ENCODE measurements at places on chromosomes 5 and 9.

- no peak for DNase-seq
Observed at GRCh38 chr5:180052211-180052818, 19.2 kb downstream of the RNF130 start.

DNA sequence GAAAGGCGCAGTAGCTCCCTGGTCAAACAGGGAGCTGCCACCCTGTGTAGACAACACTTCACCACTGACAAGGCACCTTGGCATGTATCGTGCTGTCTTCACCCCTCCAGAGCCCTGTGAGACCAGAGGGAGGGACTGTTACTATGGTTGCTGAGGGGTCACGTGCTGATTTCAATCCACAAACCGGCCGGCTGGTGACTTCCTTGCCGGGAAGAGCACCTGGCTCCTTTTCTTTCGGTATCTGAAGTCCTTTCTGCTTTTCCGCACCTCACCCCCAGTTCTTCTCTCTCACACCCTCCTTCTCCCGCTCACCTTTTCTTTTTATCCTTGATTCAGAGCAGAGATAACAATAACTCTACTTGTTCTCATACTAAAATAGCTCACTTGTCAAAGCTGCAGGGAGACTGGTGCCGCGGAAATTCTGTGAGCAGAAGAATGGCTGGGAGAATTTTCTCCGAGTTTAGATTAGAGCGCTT lies 327.2 kb downstream of the ZSWIM6 start:
- no peak for DNase-seq

- no peak for DNase-seq
Observed at GRCh38 chr5:107990881-107991810, 320.4 kb upstream of the EFNA5 start.

DNA sequence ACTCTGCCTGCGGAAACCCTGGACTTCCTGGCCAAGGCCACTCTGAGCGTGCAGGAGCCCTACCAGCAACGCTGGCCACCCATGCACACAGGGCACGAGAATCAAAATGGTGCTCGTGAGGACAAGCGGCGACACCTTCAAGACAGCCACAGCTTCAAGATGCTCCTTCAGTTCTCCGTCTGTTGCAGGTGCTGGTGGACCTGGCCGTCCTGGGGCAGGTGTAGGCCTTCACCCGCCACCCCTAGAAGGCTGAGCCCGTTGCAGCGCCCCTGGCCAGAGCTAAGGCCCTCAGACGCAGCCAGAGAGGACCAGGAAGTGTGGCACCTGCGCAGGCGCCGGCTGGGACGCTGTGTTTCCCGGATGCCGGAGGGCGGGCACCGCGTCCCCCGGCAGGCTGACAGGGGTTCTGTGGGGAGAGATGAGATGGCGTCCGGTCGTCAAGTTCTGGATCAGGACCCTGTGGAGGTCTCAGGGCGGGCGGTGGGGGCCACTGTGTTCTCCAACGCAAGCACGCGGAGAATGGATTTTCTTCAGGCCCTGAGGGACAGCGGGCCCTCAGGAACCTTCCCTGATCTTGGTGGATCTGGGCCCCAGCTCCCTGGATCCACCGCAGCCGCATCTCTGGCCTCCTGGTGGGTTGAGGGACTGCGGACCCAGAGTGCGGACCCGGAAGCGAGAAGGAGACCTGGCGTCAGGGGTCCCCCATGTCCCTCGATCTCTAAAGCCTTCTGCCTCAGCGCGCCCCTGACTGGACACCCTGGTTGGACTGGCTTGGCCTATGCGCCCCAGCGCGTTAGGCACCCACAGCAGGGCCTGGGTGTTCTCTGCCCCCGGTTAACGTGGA lies 1770.8 kb upstream of the CDH9 start:
- no peak for DNase-seq

- no peak for DNase-seq
Observed at GRCh38 chr5:134948911-134949310, 18.8 kb upstream of the CATSPER3 start.

DNA sequence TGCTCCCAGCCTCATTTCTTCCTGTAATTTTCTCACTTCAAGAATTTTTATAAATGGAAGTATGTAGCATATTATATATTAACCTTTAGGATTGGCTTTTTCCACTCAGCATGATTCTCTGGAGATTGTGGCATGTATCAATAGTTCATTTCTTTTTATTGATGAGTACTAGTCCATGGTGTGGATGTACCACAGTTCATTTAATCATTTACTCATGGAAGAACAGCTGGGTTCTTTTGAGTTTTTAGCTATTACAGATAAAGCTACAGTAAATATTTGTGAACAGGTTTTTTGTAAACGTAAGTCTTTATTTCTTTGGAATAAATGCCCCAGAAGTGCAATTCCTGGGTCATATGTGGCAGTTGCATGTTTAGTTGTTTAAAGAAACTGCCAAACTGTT lies 76.1 kb downstream of the UHRF2 start:
- DNase-seq = no peak

- DNase-seq = no peak
Observed at GRCh38 chr5:88892669-88893068, 9.7 kb upstream of the MEF2C start.

GRCh38 chr9:137319011-137319738 lies 17.1 kb upstream of the NRARP start:
- DNase-seq = peak; percentile 27

- DNase-seq = no peak
Observed at GRCh38 chr5:9108162-9108561, 437.7 kb downstream of the SEMA5A start.

DNA sequence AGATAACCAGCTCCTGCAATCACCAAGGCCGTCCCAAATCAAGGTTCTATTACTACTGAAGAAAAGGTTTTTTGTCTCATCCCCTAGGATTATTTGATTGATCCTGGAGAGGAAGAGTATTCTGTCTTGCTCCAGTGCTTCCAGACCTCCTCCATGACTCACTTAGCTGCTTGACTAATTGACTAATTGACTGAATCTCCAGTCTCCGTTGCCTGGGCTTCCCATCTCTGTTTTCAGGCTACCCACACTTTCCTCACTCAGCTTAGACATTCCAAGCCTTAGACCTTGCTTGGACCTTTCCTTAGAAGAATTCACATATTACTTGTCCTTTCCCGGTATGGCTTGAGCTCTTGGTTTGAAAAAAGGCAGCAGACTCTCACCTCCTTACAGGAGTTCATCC lies 60.6 kb downstream of the FRMD3 start:
- no peak for DNase-seq

GRCh38 chr5:5330728-5331452 lies 91.6 kb upstream of the ICE1 start:
- no peak for DNase-seq

DNA sequence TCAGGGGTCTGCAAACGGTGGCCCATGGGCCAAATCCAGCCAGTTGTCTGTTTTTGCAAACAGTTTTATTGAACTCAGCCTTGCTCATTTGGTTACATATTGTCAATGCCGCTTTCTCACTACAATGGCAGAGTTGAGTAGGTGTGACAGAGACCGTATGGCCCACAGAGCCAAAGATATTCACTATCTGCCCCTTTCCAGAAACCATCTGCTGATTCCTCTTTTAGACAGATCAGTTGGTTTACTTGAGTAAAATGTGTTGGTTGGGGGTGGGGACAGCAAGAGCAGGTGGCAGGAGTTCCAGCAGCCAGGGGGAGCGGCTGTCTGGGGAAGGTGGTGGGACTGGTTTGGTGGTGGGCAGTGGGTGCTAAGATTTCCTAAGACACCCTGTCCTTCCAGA lies 54.8 kb downstream of the COL27A1 start:
- DNase-seq = no peak

- no peak for DNase-seq
Observed at GRCh38 chr5:97480313-97480712, 297.3 kb upstream of the RIOK2 start.

DNA sequence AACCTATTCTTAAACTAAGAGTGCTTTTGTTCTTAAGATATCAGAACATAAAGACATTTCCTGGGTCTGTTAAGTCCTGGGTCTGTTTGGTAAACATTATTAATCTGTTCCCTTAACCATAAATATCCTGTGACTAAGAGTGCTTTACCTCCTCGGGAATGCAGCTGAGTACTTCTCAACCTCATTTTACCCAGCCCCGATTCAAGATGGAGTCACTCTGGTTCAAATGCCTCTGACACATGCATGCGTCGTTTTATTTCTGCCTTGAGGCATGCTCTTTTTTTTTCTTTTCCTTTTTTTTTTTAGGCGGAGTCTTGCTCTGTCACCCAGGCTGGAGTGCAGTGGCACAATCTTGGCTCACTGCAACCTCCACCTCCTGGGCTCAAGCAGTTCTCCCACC lies 39.8 kb upstream of the FBXL17 start:
- DNase-seq = no peak

DNA sequence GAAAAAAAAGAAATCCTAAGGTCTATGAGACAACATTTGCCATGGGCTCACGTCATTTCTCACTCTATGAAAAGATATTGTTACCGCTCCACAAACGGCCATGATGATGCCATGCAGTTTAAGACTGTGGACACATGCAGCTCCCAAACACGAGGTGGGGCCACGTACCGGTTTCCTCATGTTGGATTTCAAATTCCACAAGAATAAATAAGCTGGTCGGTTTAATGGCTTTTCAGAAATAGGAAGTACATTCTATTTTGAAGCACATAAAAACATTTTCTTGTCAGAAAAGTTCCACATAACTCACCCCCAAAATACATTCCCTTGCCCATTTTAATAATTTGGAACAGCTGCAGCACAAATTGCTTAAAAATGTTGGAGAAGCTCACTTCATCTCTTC lies 130.6 kb downstream of the MYO10 start:
- DNase-seq = no peak

DNA sequence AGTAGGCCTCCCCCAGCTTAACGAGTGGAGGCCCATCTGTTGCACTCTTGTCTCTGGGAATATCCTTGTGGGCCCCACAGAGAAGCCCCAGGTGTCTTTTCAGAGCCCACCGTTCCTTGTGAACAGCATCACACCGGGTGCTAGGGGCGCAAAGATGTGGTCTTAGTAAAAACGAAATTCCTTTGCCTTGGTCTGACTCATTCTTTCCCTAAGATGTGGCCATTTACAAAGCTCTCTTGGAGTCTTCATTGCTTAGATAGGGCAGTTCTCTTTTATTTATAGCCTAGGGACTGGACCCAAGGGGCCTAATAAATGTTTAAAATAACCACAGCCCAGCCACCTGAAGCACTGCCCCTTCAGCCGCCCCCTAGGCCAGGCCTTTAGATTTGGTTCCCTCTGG lies 52.8 kb upstream of the RPL26L1 start:
- DNase-seq = no peak

DNA sequence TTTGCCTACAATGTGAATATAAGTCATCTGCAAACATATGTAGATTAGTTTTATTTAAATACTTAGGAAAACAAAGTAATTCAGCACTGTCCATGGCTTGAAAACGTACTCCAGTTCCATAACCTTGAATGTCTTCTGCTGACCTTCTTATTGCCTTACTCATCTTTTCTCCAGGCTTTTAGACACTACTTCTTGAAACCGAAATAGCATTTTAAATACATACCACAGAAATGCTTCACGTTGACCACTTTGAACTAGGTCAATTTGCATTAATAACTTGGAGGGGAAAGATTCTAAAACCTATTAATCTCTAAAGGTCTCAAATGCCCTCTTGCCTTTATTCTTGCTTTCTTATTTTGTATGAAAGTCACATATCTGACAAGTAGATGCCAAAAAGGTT lies 995.4 kb upstream of the ACO1 start:
- DNase-seq = no peak

- no peak for DNase-seq
Observed at GRCh38 chr5:7616897-7617296, 221.0 kb downstream of the ADCY2 start.

DNA sequence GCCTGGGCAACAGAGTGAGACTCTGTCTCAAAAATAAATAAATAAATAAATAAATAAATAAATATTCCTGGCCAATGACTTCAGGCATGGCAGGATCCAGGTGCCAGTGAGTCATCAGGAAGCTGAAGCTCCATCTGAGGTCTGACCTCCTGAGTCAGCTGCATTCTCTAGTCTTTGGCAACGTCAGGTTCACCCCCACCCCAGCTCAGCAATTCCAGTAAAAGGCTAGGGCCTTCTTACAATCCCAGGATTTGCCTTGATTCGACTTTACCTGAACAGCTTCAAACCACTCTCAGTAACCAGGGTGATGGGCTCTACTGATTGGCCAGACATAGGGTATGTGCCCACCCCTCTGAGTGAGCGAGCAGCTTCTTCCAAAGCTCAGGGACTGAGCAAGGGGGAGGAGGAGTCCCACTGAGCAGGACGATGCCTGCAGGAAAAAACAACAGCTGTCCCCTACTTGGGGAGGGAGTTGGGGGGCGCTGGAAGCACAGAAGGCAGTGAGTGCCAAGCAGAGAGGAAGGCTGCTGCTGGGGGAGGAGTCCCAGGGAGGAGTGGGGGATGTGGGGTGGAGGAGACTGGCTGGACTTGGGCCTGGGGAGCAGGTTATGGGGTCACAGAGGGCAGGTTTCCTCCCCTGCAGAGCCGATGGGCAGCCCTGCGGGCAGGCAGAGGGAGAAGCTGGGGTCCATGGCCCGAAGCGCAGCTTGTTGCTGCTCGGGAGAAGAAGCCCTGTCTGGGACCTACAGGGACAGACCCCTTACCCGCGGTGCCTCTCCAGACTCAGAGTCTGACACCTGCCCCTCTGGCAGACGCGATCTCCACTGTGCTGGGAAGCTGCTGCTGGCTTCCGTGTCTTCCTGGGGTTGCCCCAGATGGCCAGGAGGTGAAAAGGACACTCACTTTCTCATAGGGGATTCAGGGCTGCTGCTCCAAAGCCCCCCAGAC lies 25.9 kb upstream of the UNC5A start:
- DNase-seq = no peak

GRCh38 chr9:17783227-17783626 lies 204.4 kb downstream of the SH3GL2 start:
- DNase-seq = no peak

DNA sequence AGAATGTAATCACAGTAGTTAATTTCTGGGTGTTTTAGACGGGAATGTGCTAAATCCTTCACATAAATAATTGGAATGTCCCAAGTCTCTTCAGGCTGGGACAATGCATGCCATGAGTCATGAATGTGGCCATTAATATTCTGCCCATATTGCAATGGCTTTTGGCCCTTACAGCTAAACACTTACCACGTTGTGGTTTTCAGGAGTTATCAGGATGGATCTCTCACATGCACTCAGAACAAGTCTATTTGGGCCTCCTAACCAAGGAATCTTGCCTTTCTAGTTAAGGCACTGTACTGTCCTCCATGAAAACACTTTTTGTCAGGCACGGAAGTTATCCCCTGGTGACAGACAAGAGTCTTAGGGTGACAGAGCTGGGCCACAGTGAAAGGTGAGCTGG lies 32.7 kb downstream of the PKD2L2 start:
- no peak for DNase-seq

GRCh38 chr9:110083866-110084265 lies 124.1 kb downstream of the C9orf152 start:
- DNase-seq = no peak

GRCh38 chr5:166786889-166787288 lies 1504.6 kb upstream of the WWC1 start:
- DNase-seq = no peak

- no peak for DNase-seq
Observed at GRCh38 chr5:2482778-2483177, 268.7 kb downstream of the IRX2 start.

GRCh38 chr5:142364251-142365145 lies 39.7 kb upstream of the SPRY4 start:
- DNase-seq = peak; percentile 63

- no peak for DNase-seq
Observed at GRCh38 chr9:126217250-126217653, 109.4 kb upstream of the MVB12B start.

- DNase-seq = no peak
Observed at GRCh38 chr5:98414938-98415337, 358.5 kb upstream of the RGMB start.

GRCh38 chr9:2367970-2368369 lies 253.6 kb upstream of the VLDLR start:
- no peak for DNase-seq
